B cell (primary cell): ENCODE measurements at places on chromosomes 2 and 18. TPM values are rescaled to one million over a fixed set of nuclear protein-coding genes. Genes with fewer than 3 reads are reported as not detected.

Gene TCF23
- polyA plus RNA-seq = not detected in 2 replicates

Gene KLHL30
- polyA plus RNA-seq = 0.06 TPM in 1 of 2 replicates, not detected in the other

Gene TDRD15
- polyA plus RNA-seq = 0.04 TPM in 1 of 2 replicates, not detected in the other

Gene LTBP1
- polyA plus RNA-seq = 0.12 TPM in 1 of 2 replicates, not detected in the other

Gene TXNDC2
- 0.07 TPM in 1 of 2 replicates, not detected in the other for polyA plus RNA-seq

Gene MARCO
- 0.04 TPM in 1 of 2 replicates, not detected in the other for polyA plus RNA-seq

Gene XDH
- polyA plus RNA-seq = not detected in 2 replicates

Gene KCMF1
- polyA plus RNA-seq = 43.7 and 58.3 TPM in 2 replicates

Gene RTTN
- 10.0 and 11.6 TPM in 2 replicates for polyA plus RNA-seq

Gene ANAPC1
- polyA plus RNA-seq = 16.4 and 17.8 TPM in 2 replicates

DNA sequence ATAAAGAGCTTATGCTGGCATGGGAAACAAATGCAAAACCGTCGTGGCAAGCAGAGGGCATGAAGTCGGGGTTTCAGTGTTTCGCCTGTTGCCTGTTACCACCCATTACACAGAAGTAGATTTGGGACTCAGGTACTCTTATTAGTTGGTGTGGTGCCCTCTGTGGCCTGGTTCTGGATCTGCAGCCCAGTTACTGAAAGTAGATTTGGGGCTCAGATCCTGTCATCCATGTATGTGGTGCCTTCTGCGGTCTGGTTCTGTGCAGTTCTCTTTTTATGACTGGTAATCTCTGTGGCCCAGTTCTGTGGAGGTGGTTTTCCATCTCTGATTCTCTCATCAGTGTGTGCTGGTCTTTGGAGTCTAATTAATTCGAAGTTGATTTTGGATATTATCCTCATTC is 45.2 kb downstream of the ADNP2 start:
- DNase-seq = peak; percentile 64

- DNase-seq = no peak
Observed at GRCh38 chr2:208062961-208063360, 37.6 kb upstream of the PLEKHM3 start.

DNA sequence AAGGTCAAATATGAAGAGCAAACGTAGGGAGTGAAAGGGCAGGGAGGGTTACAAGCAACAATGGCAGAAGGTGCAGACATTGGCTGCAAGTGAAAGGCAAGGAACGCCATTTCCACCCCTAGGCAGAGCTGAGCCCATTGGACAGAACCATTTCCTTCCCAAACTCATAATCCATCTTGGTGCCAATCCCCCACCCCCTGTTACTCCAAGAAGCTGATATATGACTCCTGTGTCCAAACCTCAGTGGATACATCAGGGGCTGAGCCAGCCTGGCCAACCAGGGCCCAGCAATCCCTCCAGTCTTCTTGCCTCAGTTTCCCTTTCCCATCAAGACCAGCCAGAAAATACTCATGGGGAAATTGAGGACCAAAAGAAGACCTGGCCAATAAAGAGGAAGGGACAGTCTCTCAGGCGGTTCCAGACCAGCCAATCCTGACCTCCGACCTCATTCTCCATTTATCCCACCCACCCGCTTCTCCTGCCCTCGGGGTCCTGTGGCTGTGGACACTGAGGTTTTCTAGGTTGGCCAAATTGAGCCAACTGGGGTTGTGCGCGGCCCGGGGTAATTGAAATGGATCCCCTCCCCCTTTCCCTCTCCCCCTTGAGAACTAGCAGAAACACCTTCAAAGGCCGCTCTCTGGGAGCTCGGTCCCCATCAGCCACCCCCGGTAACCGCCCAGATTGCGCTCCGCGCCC is 24.8 kb downstream of the TNS1 start:
- DNase-seq = no peak

- no peak for DNase-seq
Observed at GRCh38 chr2:165985120-165985519, 31.5 kb upstream of the TTC21B start.

GRCh38 chr2:25089605-25090315 is 47.9 kb downstream of the EFR3B start:
- no peak for DNase-seq

GRCh38 chr2:70388813-70389212 is 86.9 kb upstream of the FAM136A start:
- DNase-seq = no peak

DNA sequence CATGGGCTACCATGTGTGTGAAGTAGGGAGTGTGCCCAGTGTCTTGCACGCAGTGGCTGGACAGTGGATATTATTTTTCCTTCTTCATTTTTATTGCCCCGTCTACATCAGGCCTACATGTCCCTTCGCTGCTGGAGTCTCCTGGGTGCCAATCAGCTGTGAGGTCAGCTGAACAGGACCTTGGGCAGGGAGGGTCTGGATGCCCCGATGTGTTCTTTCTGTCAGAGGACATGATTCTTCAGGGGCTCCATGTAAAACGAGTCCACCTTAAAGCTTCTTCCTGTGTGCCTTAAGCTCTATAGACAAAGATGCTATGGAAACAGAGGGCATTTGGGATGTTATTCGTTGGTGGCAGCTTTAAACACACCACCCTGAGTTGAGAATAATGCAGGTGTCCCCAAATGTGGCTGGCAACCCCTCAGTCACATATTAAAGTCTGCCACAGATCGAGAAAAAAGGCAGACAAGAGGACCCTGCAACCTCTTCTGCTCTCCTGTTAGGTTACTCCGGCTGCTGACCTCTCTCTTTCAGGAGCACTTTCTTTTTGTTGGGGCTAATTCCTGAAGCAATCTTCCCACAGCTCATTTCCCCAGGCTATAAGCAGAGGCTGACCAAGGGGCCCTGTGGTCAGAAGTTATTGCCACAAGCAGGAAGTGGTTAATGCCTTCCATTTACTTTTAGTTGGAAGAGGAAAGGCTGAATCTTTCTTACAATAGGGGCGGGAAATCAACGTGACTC is 20.0 kb downstream of the GREB1 start:
- DNase-seq = no peak

GRCh38 chr18:32298171-32298667 is 108.4 kb downstream of the MEP1B start:
- no peak for DNase-seq

- no peak for DNase-seq
Observed at GRCh38 chr18:61308795-61309393, 24.3 kb upstream of the CDH20 start.

GRCh38 chr2:143604566-143604959 is 475.3 kb downstream of the ARHGAP15 start:
- DNase-seq = no peak
